ENCODE measurements at places on chromosomes 7 and 10.

GRCh38 chr10:132908621-132909295 is 33.6 kb downstream of the CFAP46 start:
- no peak for DNase-seq

DNA sequence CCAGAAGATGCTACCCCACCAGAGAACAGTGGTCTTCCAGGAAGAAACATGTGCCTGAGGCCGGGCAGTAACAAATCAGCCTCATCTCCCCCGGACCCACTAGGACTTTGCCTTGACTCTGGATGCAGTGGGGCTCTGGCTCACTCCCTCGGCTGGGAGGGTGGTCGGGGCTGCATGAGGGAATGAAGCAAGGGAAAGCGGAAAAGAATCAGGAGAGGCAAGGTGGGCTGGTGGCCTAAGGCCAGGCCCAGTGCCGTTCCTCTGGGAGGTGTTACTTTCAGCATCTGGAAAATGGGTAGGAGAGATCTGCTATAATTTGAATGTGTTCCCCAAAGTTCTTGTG is 51.8 kb downstream of the CLEC2L start:
- DNase-seq = no peak

DNA sequence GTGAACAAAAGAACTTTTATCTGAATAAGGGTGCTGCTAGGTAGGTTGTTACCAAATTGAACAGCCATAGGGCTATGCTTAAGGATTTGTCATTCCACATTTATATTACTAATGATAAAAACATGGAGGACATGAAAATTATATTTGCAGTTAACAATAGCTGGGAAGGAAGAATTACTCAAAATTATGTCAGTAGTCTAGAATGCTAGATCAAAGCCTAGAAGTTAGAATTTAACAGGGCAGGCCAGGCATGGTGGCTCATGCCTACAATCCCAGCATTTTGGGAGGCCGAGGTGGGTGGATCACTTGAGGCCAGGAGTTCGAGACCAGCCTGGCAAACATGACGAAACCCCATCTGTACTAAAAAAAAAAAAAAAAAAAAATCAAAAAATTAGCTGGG is 9.4 kb downstream of the STK17A start:
- no peak for DNase-seq

DNA sequence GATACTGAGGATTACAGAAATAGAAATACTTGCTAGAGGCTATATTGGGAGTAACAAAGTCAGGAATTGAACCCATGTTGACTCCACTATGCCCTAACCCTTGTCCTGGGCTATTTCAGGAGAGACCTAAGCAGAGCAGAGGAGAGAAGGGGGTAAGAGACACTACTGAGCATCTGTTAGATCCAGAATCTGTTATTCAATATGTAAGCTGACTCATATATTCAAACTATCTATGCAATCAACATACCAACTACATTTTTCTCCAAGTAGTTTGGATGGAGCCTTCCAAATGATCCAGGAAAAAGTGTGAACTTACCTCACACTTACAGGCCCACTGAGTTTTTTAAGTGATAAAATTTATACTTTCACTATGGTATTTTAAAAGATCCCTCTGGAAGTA is 216.1 kb downstream of the IMMP2L start:
- DNase-seq = no peak

DNA sequence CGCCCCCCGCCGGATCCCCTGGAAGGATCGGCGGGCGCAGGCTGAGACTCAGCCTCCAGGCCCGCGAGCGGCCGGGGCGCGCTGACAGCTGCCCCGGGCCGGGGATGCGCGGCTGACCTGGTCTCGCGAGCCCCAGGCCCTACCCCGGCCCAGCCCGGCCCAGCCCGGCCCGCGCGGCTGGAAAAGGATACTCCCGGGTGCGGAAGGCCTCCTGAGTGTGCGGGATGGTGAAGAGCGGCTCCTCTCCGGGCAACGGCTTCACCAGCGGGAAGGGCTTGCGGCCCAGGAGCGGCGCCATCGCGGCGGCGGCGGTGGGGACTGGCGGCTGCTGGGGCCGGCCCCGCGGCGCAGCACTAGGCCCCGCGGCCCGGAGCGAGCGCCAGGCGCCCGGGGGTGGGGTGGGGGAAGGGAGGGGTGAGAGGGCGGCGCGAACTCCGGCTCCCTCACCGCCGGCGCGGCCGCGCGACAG is 423 bp downstream of the BAZ1B start:
- no peak for DNase-seq

DNA sequence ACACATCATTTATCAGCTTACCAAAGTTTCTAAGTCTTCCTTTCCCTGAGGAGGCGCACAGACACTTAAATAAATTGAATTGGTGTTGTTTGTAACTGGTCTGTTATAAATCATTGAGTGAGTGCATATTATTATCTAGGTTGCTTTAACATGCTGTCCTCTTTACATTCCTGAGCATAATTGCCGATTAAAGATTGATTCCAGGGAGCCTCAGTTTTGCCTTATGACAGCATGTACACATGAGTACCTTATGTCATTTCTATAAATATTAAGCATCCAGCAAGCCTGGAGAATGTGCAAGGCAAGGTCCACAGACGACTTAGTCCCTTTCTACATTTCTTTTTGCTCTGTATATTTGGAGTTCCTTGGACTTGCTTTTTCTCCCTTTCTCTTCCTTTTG is 177.9 kb upstream of the STEAP4 start:
- DNase-seq = no peak

DNA sequence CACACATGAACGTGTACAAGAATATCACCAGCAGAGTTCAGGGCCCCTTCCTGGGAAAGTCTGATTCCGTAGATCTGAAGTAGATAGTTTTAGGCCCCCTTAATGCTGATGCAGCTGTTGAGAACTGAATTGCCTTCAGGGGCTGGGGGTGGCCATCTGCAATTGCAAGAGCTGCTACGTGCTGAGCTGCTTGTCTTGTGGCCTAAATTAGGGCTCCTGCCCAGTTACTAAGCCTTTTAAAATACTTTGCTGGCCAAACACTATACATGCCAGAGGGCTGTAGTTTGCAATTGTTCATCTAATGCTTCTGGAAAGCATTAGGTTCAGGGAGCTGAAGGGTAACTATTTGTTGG is 71.7 kb downstream of the TMEM178B start:
- no peak for DNase-seq

GRCh38 chr10:24279166-24279565 is 70.2 kb downstream of the KIAA1217 start:
- no peak for DNase-seq

DNA sequence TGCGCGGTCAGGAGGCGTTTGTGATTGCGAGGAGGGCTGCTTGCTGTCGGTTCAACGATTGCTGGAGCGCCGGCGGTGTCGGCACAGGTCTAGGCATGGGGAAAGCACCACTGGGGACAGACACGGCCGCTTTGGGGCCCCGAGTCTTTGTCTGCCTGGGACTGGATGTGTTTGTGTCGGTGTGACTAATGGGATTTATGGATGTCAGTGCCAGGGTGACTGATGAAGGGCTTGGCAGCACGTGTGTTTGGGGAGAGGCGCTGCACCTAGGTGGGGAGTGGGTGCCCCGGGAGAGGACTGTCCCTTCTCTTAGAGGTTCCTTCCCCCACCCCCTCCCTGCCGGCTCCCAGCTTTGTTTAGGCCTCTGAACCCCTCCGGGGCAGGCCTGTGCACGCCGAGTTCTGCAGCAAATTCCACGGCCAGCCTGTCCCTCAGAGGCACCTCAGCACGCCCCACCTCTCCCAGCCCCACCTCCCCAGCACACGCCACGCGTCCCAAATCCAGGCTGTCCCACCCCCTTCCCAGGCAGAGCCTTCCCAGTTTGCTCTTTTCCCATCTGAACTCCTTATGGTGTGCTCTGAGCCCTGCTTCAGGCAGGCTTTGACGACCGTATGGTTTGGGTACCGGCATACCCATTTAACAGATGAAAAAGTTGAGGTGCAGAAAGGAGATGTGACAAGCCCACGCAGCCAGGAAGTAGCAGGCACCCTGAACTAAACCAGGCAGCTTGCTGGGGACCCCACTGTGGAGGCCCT is 6.4 kb upstream of the TNRC18 start:
- no peak for DNase-seq

GRCh38 chr10:23202779-23203178 is 10.7 kb downstream of the PTF1A start:
- no peak for DNase-seq

- peak; percentile 35 for DNase-seq
Measured at GRCh38 chr7:156765901-156766656, 125.5 kb downstream of the RNF32 start.

DNA sequence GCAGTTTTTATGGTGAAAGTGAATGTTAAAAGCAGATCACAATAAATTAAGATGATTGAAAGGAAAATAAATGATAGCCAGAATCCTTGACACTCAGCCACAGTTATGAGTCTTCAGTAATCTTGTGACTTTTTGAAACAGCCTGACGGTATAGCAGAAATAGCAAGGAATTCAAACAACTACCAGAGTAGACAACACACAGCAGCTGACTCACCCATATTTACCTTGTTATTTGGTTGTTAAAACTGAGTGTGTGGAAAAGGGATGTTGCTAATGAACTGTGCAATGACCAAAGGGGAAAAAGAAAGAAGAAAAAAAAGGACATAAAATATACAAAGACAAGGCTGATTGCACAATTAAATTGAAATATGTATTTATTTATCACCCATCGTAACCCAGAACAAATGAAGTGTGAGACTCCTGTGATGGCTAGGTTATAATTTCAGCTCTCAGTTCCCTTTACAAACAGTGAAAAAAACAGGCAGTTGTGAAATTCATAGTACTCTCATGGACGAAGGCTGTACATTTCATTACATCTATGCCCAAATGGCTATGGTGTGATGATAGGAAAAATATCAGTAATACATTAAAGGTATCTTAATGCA is 1023.0 kb upstream of the SORCS1 start:
- no peak for DNase-seq

- peak; percentile 58 for DNase-seq
Measured at GRCh38 chr10:13120786-13121499, 21.0 kb downstream of the OPTN start.

GRCh38 chr10:8112230-8112905 is 57.9 kb downstream of the GATA3 start:
- no peak for DNase-seq

DNA sequence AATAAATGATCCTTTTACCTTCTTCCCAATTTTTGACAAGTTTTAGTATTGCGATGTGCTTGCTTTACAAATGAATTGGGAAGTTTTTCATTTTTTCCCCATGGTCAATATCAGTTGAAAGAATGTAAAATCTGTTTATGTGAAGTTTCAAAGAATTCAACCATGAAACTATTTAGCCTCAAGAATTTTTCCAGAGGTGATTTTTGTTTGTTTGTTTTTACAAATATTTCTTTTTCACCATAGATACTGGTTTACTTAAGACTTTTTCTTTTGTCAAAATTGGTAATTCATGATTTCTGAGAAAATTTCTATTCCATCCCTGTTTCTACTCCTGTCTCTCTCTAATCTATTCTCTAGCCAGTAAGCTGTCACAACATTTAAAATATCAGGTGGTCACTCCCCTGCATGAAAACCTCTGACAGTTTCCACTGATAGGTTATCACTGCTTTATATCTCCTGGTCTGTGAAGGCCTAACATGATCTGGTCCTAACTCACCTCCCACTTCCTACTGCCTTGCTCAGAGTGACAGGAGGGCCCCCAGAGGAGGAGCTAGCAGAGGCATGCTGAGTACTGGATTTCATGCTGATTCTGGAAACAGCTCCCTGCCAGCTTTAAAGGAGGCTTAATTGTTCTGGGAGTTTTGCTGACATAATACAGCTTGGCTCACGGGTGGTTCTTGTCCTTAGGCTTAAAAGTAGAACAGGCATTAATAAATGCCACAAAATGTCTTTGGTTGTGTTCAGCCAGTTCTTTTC is 7.6 kb upstream of the ARMS2 start:
- DNase-seq = no peak

- no peak for DNase-seq
Measured at GRCh38 chr7:31121601-31122000, 69.5 kb downstream of the ADCYAP1R1 start.

- no peak for DNase-seq
Measured at GRCh38 chr10:90740265-90740664, 117.6 kb downstream of the HTR7 start.

DNA sequence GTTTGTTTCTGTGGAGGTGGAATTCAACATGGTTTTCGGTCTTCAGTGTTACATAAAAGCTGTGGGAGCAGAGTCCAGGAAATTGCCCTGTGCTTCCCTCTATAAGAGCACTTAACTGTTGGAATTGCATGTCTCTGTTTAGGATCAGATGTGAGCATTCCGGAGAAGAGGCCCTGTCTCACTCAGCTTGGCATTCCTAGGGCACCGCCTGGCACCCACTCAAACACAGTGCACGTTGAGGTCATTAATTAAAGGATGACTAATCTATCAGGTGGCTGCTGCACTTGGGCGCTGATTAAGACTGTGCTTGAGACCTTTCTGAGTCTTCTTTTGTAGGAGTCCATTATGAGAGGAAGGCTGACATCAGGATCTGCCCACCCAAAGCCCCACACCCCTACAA is 82.8 kb upstream of the VIPR2 start:
- DNase-seq = no peak

GRCh38 chr7:71982851-71983250 is 429.3 kb downstream of the CALN1 start:
- DNase-seq = peak; percentile 8

- peak; percentile 43 for DNase-seq
Measured at GRCh38 chr10:119139464-119140067, 25.9 kb downstream of the SFXN4 start.

DNA sequence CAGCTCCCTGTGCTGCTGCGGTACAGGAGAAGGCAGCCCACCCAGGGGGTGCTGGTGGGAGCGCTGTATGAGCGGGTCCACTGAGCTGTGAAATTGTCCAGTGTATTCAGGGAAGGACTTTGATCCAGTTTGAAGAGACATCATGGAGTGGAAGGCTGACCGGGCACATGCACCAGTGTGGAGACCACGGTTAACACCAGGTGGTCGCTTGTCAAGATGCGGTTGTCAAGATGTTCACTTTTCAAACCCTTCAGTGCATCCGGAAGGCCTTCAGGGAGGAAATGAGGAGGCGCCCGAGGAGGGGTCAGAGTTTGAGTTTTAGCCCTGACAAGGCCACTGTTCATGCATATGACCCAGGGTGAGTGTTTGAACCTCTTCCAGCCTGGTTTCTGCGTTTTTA is 6.1 kb downstream of the DOCK1 start:
- no peak for DNase-seq

GRCh38 chr10:48221814-48222213 is 52.7 kb downstream of the FRMPD2 start:
- no peak for DNase-seq

DNA sequence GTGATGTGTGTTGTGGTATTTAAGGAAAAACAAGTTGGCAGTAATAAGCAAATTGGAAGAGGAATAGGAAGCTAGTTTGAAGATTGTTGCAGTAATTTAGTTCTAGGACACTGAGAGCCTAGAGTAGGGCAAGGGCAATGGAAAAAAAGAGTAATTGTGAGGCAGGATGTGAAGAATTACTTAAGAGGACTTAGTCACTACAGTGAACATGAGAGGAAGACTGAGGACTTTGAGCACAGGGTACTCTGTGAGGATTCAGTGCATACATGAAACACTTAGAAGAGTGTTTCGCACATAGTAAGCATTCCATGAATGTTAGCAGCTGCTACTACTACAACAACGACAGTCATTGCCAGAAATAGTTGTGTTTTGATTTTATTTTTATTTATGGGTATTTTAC is 30.9 kb upstream of the DKK1 start:
- no peak for DNase-seq

- DNase-seq = no peak
Measured at GRCh38 chr10:46016190-46016589, 14.2 kb downstream of the NCOA4 start.
